ENCODE measurements at places on chromosomes 12 and 14.
A peak's percentile ranks its signal among the peaks of the same experiment; 100 is the strongest.

GRCh38 chr12:68611094-68611805, 551 bp downstream of the RAP1B start:
- DNase-seq = peak; percentile 80

GRCh38 chr14:76776428-76777251, 15.4 kb downstream of the VASH1 start:
- peak; percentile 45 for DNase-seq

DNA sequence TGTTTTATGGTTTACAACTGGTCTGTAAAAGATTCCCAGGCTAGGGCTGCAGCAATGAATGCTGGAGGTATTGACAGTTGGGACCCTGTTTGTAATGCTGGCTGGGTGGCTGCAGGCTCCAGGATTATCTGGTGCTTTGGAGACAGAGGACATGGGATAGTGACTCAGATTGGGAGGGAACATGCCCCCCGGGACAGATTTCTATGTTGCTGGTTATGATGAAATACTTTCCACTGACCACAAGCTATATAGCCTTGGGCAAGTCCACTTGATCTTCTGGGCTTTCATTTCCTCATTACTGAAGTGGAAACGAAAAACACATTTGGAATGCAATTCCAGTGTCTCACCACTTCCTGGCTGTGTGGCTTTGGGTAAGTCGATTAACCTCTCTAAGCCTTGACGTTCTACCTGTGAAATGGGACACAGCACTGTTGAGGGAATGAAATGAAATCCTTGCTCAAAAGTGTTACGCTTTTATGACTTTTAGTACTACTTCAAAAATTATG, 6.3 kb upstream of the TPCN1 start:
- DNase-seq = peak; percentile 88

- no peak for DNase-seq
Observed at GRCh38 chr14:44497148-44497547, 9.9 kb downstream of the FSCB start.

- DNase-seq = peak; percentile 27
Observed at GRCh38 chr12:9856894-9857293, 12.3 kb downstream of the CLEC2B start.

Measured in suppressor macrophage (primary cell).